ENCODE measurements at places on chromosomes 1 and 21.

- no peak for DNase-seq
Measured at GRCh38 chr1:54462597-54463258, 56.5 kb upstream of the SSBP3 start.

DNA sequence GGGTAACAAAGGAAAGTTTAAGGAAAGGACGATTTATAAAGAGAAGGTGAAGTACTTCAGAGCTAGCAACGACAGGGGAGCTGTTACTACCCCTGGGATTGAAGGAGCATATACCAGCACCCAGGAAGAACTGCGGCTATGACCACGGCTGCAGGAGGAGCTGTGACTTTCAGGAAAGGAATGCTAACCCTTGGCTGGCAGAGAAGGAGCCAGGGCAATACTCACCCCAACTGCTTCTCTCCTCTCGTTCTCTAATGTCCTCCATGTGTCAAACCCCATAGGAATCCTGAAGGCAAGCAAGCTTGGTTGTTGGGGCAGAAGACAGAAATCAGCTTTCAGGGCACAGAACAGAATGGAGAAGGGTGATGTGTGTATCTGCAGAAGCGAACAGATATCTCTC, 120.5 kb downstream of the TMEM53 start:
- no peak for DNase-seq

DNA sequence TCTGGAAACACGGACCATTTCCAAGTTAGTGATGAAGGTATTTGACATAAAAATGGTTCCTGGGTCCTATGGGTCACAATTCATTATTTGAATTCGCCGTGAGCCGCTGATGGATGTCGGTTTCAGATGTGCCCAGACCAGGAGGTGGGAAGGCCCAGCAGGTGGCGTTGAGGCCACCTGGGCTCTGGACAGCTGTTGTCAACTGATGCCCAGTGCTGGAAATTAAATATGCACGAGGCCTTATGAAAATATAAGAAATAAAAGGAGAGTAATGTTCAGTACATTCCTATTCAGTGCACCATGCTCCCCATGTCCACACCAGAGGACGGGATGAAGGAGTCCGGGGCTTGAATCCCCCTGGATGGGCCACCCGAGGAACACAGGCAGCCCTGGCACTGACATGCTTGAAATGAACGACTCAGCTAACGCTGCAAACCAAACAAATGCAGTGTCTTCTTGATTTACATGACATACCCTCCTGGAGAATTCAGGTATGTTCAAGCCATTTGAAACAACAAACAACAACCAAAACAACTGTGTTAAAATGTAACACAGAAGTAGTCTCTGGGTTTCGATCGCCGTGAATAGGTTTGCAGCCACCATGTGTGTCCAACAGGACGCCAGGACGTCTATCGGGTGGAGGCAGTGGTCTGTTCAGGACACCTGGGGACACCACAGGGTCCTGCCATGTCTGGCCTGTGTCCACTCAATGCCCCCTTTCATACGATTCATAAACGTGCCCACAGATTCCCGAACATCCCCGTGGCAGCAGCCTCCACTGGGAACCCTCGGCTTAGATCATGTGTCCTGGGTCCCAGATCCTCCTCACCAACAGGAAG, 6.1 kb downstream of the TFF3 start:
- no peak for DNase-seq

DNA sequence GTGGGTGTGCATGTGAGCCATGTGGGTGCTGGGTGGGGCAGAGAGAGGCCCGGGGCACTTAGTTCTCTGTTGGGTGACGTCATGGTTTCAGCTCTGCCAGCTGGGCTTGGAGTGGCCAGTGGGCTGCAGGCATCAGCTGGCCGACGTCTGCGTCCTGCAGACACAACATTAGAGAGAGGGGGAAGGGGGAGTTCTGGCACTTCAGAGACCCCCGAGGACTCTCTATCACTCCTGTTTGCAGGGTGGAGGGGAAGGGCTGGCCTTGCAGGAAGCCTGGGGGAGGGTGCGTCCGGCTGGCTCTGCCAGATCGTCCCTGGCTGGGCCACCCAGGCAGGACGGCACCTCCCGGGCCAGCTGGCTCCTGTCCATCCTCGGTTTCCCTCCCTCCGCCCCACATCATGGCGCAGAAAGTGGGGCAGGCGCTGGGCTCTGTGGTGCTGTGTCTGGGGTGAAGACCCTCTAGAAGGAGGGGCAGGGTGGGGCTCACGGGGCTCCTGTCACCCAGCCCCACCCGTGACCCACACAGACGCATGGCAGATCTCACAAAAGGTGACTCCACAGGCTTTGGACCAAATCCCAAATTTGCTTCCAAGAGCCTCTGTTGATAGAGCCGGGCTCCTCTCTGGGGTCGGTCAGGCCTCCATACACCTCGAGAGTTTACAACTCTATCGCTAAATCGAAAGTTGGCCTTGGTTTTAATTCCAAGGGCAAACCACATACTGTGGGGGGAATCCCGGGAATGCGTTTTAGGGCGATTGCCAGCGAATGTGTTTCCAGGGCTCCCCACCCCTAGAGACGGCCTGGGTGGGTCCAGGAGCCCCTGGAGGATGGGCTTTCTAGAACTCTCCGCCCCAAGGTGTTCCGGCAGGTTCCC, 73.4 kb upstream of the TTC34 start:
- DNase-seq = no peak

- no peak for DNase-seq
Measured at GRCh38 chr1:233151861-233152260, 143.7 kb downstream of the PCNX2 start.

DNA sequence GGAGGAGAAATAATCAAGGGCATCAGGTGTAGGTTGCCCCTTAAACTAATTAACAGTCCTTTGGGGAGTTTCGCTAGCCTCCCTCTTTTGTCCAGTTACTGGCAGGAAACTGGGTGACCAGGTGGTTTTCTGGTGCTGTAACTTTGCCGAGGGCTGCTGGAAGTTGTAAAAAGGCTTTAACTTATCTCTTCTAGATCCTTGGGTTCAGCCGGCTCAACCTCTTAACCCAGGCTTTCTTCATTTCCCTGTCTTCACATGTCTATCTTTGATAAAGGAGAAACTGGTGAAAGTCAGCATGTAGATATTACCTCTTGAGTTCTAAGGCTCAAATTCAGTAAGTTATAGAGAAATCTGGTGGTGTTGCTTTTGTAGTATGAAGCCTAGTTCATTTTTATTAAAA, 289.7 kb upstream of the NRIP1 start:
- DNase-seq = no peak

DNA sequence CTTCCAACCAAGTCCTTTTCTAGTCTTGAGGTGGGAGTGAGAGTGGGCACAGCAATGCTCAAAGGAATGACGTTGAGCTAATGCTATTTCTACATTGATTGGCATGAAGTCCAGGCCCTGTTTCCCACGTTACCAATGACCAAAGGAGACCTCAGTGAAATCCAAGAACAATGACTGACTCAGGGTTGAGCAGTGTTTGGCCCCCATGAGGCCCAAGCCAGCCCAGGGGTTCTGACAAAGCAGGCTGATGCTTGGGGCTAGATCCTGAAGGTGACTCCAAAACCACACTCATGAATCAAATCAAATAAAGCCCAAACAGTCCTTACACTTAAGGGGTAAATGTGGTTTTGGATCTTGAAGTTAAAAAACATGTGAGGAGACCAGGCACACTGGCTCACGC, 278.5 kb upstream of the GJB5 start:
- no peak for DNase-seq

DNA sequence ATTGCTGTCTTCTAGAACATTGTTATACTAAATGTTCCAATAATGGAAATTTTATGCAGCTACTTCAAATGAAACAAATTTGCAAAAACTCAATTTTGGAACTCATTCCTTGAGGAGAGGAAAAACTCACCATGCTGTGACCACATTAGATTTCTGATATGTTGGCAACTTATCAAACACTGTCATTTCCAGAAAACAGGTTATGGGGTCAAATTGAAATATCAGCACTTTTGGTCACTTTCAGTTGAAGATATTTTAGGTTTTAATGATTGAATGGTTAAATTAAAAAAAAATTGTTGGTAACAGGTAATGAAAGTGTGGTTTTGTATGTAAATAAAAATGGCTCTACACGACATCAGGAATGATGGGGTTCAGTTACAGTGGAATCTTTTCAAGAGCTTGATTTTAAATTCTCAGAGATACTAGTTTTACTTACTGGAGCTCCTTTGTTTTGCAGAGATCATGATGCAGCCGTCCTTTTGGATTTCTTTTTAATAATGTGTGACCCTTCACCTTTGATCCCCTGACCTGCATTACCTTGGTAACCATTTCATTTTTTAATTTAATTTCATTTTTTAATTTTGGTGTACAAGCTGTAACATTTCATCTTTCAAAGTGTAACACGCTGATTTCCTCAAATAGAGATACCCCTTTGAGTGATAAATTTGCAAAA, 86.2 kb downstream of the CAMTA1 start:
- no peak for DNase-seq

- no peak for DNase-seq
Measured at GRCh38 chr21:25895565-25896205, 160.9 kb downstream of the GABPA start.

DNA sequence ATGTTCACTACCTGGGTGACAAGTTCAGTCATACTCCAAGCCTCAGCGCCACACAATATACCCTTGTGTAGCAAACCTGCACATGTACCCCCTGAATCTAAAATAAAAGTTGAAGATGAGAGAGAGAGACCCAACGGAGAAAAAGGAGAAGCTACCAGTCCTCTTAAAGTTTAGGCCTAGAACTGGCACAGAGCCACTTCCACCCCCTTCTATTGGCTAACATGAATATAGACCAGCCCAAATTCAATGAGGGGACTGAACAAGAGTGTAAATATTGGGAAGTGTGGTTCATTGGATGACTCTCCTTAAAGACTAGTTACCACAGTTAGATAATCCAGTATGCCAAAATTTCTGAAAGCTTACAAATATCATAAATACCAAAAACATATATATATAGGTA, 139.9 kb upstream of the ATP1B1 start:
- DNase-seq = no peak

DNA sequence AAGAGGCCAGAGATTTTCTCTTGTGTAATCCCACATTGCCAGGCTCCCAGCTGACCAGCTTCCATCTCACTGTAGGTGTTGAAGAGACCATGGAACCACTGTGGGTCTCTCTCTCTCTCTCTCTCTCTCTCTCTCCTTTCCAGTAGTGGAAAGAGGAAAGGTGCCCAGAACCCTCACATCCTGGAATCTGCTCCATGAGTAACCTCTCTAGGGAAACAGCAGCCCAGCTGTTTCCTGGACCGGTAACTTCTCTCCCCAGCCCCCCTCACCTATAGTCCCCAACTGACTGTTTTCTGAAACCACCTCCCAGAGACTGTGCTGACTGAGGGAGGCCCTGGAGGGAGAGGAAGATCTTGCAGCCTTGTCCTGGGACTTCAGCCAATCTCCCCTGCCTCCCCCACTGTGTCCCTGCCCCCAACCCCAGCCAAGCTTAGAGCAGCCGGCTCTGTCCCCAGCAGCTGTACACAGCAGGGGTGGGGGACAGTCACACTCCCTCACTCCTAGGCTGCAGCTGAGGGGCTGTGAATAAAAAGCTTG, 20.6 kb upstream of the SLC45A3 start:
- DNase-seq = no peak

GRCh38 chr21:40752125-40752524, 94.8 kb downstream of the DSCAM start:
- no peak for DNase-seq

DNA sequence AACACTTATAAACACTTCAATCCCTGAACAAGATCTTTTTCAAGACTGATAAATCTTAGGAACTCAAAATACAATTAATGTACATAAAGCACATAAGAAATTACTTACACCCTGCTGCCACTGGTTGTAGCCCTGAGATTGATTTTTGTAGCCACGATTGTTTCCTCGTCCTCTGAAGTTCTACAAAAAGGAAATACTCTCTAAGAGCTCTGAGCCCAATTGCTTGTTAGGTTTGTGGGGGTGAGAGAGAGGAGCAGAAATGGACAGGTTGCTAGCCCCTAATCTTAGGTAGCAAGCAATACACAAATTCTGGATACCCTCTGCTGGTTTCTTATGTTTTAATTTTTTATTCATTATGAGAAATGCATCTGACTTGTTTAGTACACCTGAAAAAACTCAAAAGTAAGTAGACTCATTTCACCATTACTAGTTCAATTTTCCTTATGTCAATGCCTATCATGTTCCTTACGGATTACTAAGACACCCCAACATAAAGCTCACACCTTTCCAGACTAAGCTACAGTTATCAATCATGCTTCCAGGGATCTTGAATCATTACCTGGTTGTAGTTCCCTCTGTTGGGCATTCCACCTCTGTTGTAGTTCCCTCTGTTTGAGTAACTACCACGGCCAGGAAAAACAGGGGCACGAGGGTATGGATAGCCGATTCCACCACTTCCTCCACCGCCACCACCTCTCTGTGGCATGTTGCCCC, 9.3 kb downstream of the HNRNPU start:
- DNase-seq = no peak

GRCh38 chr1:18642278-18643095, 11.8 kb downstream of the PAX7 start:
- no peak for DNase-seq

- DNase-seq = no peak
Measured at GRCh38 chr1:72003092-72003491, 279.2 kb downstream of the NEGR1 start.

- DNase-seq = no peak
Measured at GRCh38 chr1:153220606-153221303, 3.4 kb downstream of the PRR9 start.

GRCh38 chr21:34362670-34363069, 1.1 kb upstream of the KCNE2 start:
- no peak for DNase-seq

GRCh38 chr1:114750780-114751179, 7.0 kb downstream of the CSDE1 start:
- no peak for DNase-seq

- no peak for DNase-seq
Measured at GRCh38 chr1:87937831-87938395, 609.2 kb downstream of the LMO4 start.

- no peak for DNase-seq
Measured at GRCh38 chr1:34212673-34213072, 36.0 kb downstream of the C1orf94 start.

DNA sequence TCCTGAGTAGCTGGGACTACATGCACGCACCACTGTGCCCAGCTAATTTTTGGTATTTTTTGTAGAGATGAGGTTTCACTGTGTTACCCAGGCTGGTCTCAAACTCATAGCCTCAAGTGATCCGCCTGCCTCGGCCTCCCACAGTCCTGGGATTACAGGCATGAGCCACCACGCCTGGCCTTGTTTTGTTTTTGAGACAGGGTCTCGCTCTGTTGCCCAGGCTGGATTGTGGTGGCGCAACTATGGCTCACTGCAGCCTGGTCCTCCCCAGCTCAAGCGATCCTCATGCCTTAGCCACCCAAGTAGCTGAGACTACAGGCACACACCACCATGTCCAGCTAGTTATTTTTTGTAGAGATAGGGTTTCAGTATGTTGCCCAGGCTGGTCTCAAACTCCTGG, 26.0 kb downstream of the PARK7 start:
- no peak for DNase-seq

GRCh38 chr1:166490437-166490991, 323.7 kb upstream of the FAM78B start:
- no peak for DNase-seq

GRCh38 chr1:68620571-68620970, 123.7 kb upstream of the DEPDC1 start:
- DNase-seq = no peak

Data from NCI-H1930 (cell line).